ENCODE measurements at places on chromosomes 13 and 19.

GRCh38 chr19:58544591-58545285, 874 bp downstream of the TRIM28 start:
- DNase-seq: no peak

DNA sequence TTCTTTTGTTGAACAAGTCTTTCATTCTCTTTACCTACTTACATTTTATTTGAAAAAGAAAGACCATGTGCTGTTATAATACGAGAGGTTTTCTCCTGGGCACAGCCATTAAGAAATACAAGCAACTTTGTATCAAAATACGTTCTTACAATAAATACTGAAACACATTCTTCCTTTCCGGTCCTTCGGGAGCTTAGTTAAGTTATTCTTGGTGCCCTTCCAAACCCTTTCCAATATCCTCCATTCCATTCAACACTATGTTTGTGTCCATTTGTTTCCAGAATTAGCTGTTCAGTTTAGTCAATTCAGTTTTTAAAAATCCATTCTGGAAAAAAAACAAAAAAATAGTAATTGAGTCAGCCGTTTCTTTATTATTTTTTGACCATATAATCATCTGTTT, 746.8 kb upstream of the SLC10A2 start:
- DNase-seq: no peak

GRCh38 chr19:5585461-5586299, 17.9 kb upstream of the TINCR start:
- peak; percentile 57 for DNase-seq

DNA sequence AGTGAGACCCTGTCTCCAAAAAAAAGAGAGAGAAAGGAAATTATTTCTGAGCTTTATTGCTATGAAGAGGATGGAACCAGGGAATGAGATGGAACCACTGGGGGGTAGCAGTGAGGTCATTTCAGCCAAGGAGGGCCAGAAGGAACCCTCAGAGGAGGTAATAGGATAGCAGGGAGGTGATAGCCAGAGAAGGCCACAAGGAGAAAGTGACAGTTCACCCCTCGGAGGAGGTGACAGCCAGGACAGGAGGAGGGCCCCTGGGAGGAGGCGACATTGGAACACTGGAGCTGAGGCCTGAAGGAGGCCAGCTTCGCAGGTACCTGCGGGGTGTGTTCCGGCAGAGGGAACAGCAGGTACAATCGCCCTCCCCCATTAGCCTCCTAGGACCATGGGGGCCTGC, 675 bp upstream of the PGPEP1 start:
- DNase-seq: no peak

DNA sequence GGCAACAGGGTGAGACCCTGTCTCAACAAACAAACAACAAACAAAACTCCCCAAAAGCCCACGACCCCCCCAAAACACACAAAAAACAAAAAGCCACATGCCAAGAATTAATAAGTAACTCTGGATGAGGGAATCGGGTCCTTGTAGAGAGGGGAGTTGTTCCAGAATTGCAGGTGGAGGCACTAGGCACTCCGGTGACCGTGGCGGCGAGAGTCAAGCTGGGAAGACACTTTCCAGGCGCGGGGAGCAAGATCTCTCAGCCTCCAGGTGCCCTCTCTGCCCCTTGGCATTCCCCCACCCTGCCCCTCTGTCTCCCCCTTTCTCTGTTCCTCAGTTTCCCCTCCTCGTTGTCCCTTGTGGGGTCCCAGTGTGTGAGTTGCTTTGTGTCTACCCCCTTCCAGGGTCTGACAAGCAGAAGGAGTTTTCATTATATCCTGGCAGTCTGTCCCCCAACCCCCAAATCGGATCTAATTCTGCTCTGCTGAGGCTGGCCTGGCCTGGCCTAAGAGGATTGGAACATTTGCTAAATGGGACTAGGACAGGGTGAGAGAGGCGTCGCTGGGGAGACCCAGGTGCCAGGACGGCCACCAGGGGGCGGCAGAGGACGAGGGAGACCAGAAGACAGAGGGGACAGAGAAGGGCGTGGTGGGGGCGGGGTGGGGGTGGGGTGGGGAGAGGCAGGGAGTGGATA, 8.3 kb upstream of the CRX start:
- peak; percentile 77 for DNase-seq

- DNase-seq: no peak
Observed at GRCh38 chr19:10535613-10536012, 8.1 kb upstream of the ATG4D start.

- DNase-seq: no peak
Observed at GRCh38 chr13:100773429-100773828, 98.8 kb upstream of the TMTC4 start.

- no peak for DNase-seq
Observed at GRCh38 chr13:51262501-51263211, 40.5 kb downstream of the FAM124A start.

- no peak for DNase-seq
Observed at GRCh38 chr13:42656958-42657357, 83.0 kb downstream of the TNFSF11 start.

GRCh38 chr19:50893047-50893736, 18.0 kb downstream of the KLK4 start:
- DNase-seq: no peak

DNA sequence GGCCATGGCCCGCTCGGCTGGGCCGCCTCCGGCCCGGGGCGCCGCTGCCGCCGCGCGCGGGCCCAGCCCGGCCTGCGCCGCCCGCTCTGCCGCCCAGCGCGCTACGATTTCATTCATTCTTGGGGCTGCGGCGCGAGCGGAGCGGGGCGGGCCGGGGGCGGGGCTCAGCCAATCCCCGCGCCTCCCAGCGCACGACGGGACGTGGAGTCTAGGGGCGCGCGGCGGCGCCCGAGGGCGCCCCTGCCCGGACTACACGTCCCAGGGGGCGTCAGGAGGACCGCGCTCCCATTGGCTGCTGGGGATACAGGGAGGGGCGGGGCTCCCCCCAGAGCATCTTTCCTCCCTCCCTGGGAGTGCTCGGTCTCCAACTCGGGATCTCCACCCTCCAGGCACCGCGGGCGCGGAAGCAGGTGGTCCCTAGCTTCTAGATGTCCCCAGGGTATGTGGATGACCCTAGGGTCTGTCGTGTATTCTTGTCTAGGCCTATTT, 5.6 kb upstream of the DPF1 start:
- DNase-seq: peak; percentile 57

GRCh38 chr19:40599902-40600569, 1.1 kb upstream of the LTBP4 start:
- DNase-seq: no peak

- DNase-seq: no peak
Observed at GRCh38 chr13:51134763-51135365, 23.8 kb upstream of the C13orf42 start.

GRCh38 chr19:39139305-39139874, 13.8 kb downstream of the PAK4 start:
- peak; percentile 77 for DNase-seq

GRCh38 chr13:24683838-24684599, 3.8 kb downstream of the ATP12A start:
- DNase-seq: peak; percentile 65

DNA sequence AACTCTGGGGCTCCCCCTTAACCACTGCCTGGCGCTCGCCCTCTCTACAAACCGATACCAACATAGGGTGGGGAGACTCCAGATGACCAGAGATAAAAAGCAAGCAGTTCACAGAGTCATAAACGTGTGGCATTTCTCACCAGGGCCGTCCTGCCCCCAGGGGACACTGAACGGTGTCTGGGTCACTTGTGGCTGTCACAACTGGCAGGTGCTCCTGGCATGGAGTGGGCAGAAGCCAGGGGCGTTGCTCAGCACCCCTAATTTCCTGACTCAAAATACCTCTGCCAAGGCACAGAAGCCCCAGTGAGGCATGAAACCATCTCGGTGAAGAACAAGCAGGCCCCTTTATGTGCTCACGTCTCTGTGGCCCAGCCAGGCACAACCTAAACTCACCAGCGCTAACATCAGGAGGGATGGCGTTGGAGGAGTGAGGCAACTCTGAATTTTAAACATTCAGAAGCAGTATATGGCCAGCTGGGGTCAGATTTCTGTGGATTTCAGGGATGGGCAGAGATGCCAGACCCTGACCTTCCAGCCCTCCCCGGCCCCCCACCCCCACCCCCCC, 1.8 kb downstream of the PIP5K1C start:
- no peak for DNase-seq

All from NT2/D1 (cell line).